ENCODE measurements at places on chromosomes 1 and 21. TPM values are rescaled to one million over a fixed set of nuclear protein-coding genes. Genes with fewer than 3 reads are reported as not detected.
A peak's percentile ranks its signal among the peaks of the same experiment; 100 is the strongest.

Gene ZNF697
- total RNA-seq: 5.9 TPM

DNA sequence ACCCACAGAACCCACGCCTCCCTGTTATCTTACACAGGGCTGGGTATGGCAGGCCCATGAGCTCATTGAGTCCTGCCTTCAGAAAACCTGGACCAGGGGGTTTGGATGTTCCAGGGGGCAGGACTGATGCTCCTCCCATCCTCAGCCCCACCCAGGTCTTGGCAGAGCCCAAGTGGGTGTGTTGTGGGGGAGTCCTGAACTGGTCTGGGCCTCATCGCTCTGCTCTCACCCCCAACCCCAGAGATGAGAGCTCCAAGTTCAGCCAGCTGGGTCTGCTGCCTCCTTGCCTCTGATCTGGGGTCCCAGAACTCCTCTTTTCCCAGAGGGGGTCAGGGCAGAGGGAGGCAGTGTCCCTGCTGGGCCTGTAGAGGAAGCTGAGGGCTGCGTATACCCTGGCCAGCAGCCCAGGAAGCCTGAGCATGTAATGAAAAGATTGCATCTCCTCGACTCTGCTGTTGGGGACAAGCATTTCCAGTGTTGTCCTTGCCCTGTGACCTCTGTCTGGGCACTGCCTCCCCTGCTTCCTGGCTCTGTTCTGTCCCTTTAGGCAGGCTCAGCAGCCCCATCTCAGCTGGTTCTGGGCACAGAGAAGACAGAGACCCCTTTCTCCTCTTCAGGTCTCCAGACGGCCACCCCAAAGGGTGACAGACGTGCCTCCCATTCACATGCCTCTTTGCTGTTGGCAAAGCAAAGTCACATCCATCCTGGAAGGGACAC, 54.7 kb upstream of the EPS8L3 start:
- DNase-seq: no peak

DNA sequence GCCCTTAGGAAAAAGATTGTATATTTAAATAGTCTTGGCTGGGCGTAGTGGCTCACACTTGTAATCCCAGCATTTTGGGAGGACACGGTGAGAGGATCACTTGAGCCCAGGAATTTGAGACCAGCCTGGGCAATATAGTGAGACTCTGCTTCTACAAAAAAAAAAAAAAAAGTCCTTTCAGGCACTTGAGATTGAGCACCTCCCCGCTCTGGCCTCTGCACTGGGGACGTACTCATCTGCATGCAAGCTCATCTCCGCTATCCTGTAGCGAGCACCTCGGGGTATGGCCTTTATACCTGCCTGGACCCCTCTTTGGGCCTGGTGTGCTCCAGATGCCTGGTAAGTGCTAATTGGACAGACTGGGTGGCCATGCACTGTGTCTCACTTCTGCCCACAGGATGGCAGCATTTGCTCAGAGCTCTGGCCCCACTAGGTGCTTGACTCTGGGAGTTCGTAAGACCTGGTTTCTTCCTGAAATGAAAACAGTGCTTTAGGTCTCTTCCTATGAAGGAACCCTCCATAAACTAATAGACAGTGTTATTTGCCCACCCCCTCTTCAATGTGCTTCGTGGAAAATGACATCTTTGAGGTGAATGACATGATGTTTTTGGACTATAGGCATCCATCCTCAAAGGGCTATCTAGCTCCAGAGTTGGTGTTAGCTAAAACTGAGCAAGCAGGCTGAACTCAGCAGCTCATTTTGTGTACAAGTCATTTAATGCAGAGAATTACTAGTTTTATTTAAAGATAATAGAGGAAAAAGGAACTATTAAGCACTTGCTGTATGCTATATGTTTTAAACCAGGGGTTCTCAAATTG, 61.7 kb upstream of the ADAR start:
- DNase-seq: peak; percentile 86

DNA sequence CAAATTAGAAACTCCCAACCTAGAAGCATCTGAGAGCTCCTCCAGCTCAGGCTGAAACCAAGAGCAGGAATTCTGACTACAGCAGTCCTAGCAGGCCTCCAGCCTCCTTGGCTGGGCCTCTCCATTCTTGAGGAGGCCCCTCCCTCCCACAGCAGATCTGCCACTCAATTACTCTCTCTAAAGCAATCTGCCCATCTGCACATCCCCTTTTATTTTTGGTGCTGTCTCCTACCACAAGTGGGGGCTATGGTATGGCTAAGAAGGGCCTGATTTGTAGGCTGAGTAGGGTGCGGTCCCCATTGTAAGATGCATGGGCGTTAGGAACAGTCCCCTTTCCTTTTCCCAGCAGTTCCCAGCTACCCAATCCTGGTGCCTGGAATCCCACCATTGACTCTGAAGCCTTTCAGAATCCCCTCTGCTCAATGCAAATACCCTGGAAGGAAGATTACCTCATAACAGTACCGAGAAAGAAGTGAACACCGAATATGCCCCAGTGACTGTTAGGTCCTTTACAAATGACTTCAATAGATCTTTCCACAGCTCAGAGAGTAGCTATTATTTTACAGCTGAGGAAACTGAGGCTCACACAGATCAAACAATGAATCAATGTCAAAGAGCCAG, 11.6 kb upstream of the TTC39A start:
- DNase-seq: no peak

DNA sequence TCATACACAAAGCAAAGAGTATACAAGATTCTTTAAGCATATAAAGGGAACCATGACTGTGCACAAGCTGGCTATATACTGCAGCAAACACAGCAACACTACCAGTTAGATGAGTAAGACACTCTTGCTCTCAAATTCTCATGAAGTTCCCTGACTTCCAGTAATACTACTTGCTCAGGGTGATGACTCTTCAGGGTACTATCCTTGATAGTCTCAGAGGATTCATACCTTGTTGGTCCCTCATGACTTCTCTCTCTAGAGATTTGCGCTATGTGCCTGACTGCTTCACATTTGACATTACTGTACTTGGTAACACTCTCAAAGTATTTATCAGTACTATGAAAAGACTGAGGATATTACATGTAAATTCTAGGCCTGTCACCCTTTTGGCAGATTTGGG, 159.8 kb upstream of the ZRANB2 start:
- no peak for DNase-seq

Gene TGFB2
- 17.2 TPM for total RNA-seq

- no peak for DNase-seq
Observed at GRCh38 chr1:107344836-107345235, 204.0 kb downstream of the NTNG1 start.

DNA sequence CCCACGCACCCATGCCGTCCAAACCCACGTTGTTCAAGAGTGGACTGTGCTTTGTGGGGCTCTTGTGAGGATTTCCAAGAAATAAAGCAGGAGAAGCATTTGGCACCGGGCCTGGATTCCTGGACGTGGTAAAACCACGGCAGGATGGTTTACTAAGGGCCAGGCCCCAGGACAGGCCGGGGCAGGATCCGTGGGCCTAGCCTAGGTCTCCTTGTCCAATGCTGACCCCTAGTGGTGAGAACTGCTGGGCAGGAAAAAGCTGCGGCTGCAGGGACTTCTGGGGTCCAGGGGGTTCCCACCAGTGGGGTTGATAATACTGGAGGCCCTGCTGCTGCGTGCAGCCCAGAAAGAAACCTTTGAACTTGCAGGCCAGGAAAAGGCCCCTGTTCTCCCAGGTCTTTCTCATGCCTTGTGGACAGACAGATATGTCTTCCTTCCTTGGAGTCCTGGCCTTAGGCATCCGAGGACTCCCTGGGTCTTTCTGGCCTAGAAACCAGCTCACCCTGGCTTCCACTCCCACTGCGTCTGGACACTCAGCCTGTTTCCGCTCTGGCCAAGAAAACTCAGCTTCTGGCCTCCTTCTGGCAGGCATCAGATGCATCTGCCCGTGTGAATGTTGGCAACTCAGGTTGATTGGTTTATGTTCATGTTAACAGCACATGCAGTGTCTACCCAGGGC, 106.9 kb upstream of the TMEM51 start:
- DNase-seq: peak; percentile 88

DNA sequence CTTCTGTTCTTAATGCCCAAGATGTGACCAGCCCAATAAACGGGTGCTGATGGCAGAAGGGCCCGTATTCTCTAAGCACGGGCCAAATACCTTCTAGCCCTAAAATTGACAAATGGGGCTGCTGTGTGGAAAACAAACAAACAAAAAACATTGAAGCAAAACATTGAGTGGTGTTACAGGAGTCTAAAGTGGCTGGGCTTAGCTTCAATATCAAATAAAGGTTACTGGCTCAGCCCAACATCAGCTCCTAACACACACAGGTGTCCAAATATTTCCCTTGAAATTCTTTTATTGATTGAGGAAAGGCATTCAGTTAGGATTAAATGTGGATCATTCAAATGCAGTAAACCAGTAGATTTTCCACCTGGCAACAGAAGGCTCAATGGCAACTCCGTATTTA, 13.3 kb upstream of the TTF2 start:
- no peak for DNase-seq

GRCh38 chr1:12113433-12114339, 50.6 kb downstream of the TNFRSF8 start:
- peak; percentile 41 for DNase-seq

Gene SH2D5
- 2.1 TPM for total RNA-seq

Gene BPNT1
- total RNA-seq: 14.5 TPM

Gene SLC45A3
- total RNA-seq: 3.6 TPM

Gene HSD3B1
- not detected for total RNA-seq

GRCh38 chr1:111203681-111204200, 3.3 kb upstream of the DENND2D start:
- DNase-seq: peak; percentile 94

Gene ACTL8
- total RNA-seq: not detected

DNA sequence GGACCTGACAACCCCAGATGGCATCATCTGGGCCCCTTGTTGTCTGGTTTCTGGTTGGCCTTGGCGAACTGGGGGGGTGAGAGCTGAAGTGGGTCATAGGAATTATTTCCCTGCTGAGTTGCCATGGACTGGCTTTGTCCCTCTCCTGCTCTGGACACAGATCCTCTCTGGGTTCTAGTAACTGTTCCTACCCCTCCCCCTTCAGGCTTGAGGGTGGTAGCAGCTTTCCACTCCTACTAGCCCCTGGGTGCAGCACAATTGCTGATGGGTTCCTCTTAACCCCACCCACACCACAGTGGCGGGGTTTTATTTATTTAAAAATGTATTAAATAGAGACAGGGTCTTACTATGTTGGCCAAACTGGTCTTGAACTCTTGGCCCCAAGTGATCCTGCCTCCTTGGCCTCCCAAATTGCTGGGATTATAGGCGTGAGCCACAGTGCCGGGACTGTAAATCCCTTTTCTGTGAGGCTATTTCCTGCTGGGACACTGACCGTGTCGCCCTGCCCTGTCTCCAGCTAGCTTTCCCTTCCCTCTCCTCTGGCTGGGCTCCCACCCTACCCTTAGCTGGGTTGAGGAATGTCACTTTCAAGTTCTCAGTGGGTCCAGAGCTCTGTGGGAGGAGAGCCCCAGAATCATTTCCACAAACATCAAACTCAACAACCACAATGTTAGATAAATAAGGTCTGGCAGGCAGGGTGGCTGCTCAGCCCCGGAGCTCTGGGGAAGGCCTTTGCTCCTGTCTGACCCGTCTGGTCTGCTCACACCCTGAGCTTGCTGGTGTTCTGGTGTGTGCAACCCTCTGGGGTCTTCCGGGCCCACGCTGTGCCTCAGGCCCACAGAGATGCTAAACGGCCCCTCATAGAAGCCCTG, 112.7 kb upstream of the WNT4 start:
- DNase-seq: no peak

GRCh38 chr1:26848941-26849774, 13.8 kb upstream of the SFN start:
- DNase-seq: no peak

- no peak for DNase-seq
Observed at GRCh38 chr1:203985676-203986075, 87.2 kb upstream of the SOX13 start.

DNA sequence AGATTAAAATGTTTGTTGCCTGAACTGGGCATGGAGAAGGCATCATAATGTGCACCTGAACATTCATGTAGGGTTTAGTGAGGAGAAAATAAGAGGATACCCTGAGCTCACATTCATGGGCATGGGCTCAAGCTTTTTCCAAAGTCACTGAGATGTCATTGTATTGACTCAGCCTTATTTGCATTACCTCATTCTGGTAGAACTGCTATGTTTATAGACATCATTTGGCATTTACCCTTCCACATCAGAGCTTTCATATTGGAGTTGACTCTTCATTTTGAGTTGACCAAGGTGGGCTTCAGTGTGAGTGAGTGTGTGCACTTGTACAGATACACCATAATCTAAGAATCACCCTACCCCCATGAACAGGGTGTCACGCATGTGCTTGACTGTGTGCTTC, 143.2 kb downstream of the PBX1 start:
- DNase-seq: no peak

GRCh38 chr1:10617931-10618885, 143.5 kb downstream of the PEX14 start:
- peak; percentile 72 for DNase-seq

DNA sequence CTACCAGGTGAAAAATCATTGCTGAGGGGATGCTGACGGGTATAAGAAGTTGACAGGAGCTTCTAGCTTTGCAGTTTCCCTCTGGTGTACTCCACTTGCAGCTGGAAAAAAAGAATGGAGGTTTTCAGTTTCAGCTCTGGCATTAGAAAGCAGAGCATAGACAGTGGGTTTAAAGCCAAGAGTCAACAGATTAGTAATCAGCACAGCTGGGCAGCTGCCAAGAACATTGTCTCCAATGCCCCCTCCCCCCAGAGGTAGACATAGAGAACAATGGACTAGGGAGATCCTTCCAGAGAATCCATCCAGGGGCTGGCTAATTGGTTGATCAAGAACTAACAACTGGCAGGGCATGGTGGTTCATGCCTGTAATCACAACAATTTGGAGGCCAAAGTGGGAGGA, 10.1 kb upstream of the ZBTB8B start:
- peak; percentile 52 for DNase-seq

Gene PTPN7
- total RNA-seq: 1.2 TPM

Gene DNASE2B
- not detected for total RNA-seq

Gene KISS1
- not detected for total RNA-seq

GRCh38 chr1:189619682-189620332, 857.9 kb downstream of the BRINP3 start:
- DNase-seq: no peak

GRCh38 chr1:155527677-155528076, 34.9 kb downstream of the ASH1L start:
- DNase-seq: no peak

Gene ZNF683
- not detected for total RNA-seq

DNA sequence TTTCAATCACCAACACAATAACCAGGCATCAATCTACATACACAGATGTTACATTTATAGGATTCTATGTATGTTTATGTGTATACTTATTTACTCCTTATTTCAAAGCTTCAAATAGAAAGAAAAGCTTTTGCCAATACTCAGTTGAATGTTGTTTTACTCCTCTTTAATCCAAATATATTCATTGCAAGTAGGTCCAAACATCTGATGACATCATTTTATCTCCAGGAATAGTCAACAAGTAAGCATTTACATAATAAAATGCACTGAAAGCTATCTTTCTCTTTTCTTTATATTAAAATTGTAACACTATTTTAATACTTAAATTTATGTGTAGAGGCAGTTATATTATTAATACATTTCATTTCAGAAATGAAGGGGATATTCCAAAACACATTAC, 380.5 kb downstream of the SMYD3 start:
- no peak for DNase-seq

- no peak for DNase-seq
Observed at GRCh38 chr1:184359909-184360308, 26.9 kb upstream of the C1orf21 start.
